Motor neuron (in vitro differentiated cells): ENCODE measurements at places on chromosomes 2 and 18. TPM values are rescaled to one million over a fixed set of nuclear protein-coding genes. Genes with fewer than 3 reads are reported as not detected.

- no peak for ATAC-seq
Measured at GRCh38 chr2:216388046-216388884, 16.0 kb upstream of the MARCHF4 start.

GRCh38 chr2:222959358-222959757 lies 92.6 kb upstream of the KCNE4 start:
- peak; percentile 97 for ATAC-seq

GRCh38 chr2:193841384-193842150 lies 1646.8 kb upstream of the TMEFF2 start:
- ATAC-seq = no peak

DNA sequence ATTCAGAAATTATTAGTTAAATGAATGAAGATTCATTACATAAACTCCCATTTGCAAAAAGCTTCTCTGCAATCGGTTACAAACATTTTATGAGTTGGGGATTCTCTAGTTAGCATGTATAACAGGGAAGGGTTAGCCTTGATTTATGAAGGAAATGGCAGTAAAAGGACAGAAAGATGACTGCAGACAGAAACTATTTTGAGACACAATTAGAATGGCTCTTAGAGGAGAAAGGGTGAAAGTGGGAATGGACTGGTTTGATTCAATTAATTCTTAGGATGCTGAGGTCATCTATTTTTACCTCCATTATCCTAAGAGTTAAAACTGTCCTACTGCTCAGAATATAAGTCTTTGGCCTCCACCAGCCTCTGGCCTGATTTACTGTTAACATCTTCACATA lies 250.8 kb upstream of the DLGAP1 start:
- no peak for ATAC-seq

DNA sequence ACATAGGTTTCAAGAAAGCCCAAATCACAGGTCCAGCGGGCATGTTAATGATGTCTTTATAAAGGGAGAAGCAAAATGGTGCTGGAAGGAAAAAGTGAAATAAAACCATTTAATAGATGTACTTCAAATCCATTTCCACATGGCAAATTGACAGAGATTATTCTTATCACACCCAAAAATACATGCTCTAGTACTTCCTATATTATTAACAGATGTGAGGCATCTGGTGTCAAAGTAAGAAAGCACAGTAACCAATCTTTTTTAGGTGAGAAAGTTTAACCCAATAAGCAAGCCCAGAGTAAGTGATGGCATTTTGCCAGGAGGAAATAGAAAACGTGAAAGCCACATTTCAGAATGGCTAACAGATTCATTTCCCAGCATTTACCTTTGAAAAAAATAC lies 128.0 kb downstream of the ABCA12 start:
- no peak for ATAC-seq

- ATAC-seq = no peak
Measured at GRCh38 chr2:218366621-218367414, 10.2 kb downstream of the CATIP start.

ATOH8 gene
- total RNA-seq = 2.9 and 3.1 TPM in 2 replicates

PID1 gene
- total RNA-seq = 0.58 and 0.69 TPM in 2 replicates

GPBAR1 gene
- 4.8 and 6.9 TPM in 2 replicates for total RNA-seq
